HS-27A (cell line): ENCODE measurements at places on chromosomes 4 and X.
A peak's percentile ranks its signal among the peaks of the same experiment; 100 is the strongest.

DNA sequence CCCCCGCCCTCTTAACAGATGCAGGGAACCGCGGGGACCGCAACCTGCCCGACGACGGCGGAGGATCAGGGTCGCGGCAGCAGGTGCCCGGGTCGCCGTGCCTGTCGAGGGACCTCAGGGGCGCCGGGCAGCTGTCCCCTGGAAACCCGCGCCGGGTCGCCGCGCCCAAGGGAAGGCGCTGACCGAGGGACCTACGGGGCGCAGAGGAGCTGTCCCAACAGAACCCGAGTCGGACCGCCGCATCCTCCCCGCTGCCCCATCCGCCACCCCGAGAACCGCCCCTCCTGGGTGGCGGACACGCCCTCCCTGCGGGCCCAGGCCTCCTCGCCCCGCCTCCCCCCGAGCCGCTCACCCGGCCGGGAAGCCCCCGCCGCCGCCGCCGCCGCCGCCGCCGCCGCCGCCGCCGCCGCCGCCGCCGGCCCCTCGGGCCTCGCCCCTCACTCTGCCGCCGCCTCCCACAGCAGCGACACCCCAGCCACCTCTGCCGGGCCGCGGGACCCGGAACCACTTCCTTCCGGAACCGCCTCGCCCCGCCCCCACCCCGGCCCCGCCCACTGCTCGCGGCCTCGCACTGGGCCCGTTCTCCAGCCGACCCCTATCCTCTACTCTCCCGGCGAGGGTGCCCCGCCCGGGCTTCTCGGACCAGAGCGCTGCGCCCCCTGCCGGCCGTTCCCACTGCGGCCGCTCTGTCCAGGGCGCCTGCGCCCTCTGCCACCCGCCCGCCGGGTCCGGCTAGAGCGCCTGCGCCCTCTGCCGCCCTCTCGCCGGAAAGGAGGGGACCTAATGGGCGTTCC is at the start of gene BCLAF3:
Gene BCLAF3, minus strand, starts transcription at position 506 of the 794 bp plus-strand sequence. CDS start 20,797 bp downstream, outside the sequence.
- DNase-seq, result peak; percentile 49

- DNase-seq, result peak; percentile 31
Measured at GRCh38 chr4:145843148-145843547, 95.5 kb downstream of the ZNF827 start.

GRCh38 chrX:42102586-42103282 is 179.4 kb upstream of the CASK start:
- no peak for DNase-seq

DNA sequence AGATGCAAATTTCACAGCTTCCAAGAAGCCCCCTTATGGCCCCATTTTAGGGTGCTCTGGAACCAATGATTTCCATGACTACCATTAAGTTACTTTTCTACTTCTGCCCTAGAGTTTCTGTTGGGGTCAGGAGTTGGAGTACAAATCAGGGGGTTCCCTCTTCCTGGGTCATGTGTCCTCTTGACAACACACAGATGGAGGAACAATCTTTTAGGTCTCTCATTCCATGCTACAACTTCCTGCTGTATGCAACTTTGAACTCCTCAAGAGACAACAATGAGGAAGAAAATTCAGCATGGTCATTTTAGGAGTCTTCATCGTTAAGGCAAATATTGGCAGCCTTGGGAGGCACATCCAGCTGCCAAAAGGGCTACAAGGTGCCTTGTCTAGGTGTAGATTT is 79.7 kb downstream of the SEL1L3 start:
- DNase-seq, result no peak

DNA sequence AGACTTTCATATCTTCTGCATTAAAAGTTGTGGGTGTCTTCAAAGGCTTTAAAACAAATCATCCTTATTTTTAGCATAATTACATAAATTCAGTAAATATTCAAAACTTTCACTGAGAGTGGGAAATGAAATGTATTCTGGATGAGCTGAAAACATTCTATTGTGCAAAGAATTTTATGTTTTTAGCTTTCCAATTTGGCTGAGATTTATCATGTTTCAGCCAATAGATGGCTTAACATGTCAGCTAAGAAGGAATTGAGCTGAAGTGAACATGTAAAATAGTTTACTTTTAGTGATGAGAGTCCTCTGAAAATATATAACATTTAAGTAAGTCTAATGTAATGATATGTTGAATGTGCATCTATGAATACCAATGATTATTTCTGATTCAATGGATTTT is 213.5 kb upstream of the GIMD1 start:
- no peak for DNase-seq

DNA sequence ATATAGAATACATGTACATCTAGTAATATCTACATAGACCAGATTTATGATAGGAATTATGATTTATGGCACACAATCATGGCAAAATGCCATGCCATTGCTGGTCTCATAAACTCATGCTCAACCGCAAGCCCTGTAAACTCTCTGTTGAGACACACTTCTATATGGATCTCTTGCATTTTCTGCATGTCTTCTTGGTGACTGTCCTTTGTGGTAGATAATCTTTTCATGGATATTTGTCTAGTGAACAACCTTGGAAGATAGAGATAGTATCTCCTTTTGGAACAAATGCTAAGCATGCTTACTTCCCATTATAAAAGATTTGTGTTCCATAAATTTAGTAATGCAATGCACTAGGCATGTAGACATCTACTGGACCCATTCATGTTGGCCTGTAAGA is 328.0 kb downstream of the NAF1 start:
- no peak for DNase-seq

GRCh38 chr4:26900765-26901164 is 40.1 kb downstream of the STIM2 start:
- no peak for DNase-seq

- DNase-seq, result no peak
Measured at GRCh38 chr4:45668128-45668527, 455.7 kb downstream of the GABRG1 start.

DNA sequence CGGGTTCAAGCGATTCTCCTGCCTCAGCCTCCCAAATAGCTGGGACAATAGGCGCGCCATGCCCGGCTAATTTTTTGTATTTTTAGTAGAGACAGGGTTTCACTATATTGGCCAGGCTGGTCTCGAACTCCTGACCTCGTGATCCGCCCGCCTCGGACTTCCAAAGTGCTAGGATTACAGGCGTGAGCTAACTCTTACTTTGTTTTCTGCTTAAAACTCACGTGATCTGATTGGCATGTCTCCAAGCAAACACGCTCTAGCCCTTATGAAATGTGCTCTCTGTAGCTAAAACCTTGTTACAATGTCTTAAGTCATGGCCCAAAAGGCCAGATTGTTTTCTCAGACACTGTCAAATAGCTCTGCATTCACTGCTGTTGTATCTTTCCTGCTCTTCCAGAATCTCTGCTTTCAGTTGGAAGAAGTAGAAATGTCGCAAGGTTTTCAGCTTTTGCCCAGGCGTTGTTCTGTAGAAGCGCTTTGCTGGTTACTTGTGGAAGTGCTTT is 39.7 kb upstream of the OGT start:
- DNase-seq, result no peak

- no peak for DNase-seq
Measured at GRCh38 chr4:101651778-101652177, 138.8 kb upstream of the BANK1 start.

DNA sequence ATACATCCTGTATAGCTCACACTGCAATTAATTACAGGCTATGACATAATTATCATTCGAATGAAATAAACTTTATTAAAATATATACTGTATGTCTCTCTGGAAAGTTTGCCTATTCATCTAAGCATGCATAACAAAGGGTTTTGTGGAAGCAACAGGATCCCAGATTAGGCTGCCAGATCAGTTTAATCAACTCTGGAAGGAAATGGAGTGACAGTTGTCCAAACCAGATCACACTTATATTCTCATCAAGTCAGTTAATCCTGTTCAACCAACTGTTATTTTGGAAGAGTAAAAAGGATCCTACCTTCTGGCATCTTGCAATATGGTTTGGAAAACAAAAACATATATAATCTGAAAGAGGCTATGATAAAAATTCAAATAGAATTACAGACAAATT is 312.2 kb downstream of the FAT4 start:
- no peak for DNase-seq

DNA sequence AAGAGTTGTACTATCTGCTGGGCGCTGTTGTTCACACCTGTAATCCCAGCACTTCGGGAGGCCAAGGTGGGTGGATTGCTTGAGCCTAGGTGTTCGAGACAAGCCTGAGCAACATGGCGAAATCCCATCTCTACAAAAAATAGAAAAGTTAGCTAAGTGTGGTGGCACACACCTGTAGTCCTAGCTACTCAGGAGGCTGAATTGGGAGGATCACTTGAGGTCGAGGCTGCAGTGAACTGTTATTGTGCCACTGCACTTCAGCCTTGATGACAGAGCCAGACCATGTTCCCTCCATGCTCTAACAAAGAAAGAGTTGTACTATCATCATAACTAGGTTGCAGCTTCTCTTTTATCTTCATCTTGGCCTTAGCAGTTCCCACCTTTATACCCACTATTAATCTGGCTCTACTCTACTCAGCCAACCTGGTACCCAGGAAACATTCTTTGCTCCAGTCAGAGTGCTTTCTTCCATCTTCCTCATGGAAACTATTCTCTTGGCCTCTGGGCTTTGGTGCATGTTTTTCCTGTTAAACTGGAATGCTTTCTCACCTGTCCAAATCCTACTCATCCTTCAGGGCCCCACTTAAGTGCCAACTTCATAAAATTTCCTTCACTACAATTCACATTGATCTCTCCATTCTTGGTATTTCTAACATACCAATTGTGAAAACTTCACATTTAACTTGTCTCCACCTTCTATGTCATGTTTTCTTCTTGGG is 18.2 kb downstream of the FABP2 start:
- no peak for DNase-seq

DNA sequence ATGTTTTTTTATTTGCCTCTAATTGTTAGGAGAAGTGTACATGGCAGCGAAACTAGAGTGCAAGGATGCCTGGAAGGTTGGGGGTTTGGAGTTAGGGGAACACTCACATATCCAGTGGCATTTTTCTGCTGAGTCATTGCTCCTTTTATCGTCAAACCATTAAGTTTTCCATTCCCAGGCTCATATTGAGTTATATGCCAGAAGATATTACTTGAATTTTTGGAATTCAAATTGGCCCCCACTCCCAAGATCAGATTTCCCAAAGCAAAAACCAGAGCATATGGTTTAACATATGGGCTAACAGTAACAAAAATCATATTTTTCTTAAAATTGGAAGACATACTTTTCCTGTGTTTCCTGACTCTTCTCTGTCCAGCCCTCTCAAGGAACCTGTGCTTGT is 152.7 kb downstream of the FSTL5 start:
- DNase-seq, result no peak

GRCh38 chr4:158726633-158727032 is 3.4 kb upstream of the PPID start:
- DNase-seq, result no peak

- no peak for DNase-seq
Measured at GRCh38 chr4:11456401-11456800, 27.7 kb upstream of the HS3ST1 start.

- no peak for DNase-seq
Measured at GRCh38 chr4:2068566-2068965, 9.4 kb downstream of the NAT8L start.

DNA sequence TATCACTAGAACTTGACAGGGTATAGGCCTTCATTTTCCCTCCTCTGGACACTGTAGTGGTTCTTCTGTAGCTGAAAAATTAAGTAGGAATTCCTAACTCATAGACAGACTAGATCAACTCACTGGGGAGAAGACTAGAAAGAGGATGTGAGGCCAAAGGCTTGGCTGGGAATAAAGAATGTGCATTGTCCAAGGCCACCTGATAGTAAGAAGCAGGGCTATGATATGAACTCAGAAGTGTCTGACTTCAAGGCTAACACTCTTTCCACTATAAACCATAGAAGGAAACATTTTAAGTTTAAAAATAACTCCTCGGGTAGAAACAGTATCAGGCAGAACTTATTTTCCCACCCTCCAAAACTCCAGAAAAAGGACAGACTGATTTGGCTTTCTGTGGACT is 346.6 kb downstream of the OPHN1 start:
- no peak for DNase-seq

GRCh38 chrX:118074196-118074595 is 42.4 kb downstream of the KLHL13 start:
- DNase-seq, result no peak

DNA sequence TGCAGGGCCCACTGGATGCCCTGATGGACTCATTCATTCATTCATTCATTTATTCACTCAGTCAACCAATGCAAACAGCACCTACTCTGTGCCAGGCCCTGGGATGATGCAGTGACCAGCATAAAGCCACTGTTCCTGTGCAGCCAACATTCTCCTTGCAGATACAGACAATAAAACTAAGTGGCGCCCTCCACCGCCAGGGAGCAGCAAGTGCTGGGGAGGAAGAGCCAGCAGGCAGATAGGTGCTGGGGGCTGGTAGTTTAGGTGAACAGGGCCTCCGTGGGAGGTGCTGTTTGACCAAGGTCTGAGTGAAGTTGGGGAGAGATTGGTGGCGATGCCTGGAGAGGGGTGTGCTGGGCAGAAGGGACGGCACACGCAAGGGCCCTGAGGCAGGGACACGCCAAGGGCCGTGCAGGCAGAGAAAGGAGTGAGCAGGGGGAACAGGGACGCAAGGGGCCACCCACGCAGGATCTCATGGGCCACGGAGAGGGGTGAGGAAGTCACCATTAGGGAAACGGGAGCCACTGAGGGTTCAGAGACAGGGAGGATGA is 65.5 kb downstream of the WFS1 start:
- no peak for DNase-seq

DNA sequence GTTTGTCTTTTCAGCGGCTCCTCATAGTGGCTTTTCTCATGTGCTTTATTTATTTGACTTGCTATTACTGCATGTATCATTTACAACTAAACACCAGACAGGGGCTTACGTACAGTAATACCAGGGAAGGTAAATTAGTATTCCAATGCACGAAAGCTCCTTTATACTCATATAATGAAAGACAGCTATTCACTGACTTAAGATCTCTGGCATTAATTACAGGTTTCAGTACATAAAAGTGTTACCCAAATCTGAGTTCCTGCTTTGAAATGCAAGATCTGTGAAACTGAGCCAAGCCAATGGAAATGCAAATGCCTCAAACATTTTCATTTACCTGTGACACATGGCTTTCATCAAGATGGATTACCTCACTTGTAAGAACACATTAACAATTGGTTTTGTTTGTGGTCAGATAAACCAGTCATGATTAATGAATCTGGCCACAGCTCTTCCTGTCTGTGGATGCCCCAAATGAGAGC is 107.2 kb downstream of the ANAPC4 start:
- DNase-seq, result no peak

GRCh38 chr4:159594576-159594975 is 491.7 kb downstream of the RAPGEF2 start:
- DNase-seq, result no peak

- DNase-seq, result no peak
Measured at GRCh38 chr4:33031328-33031727, 2311.2 kb downstream of the PCDH7 start.

DNA sequence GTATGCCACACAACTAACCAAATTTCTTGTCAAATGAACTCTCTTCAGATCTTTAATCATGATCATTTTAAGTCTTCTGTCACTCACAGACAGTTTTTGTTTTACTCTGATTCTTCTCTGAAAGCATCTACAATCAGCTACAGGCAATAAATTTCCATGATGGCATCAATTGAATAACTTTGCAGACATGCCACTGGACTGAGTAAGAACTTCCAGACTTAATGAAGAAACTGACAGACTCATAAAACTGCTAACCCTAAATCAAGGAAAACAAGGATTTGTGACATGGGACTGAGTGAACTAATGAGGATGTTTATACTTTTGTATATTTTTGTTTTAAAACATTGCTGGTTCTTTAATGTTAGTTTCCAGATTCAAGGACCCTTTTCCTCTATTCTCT is 5.5 kb upstream of the PPP1R2C start:
- no peak for DNase-seq
